ENCODE measurements at places on chromosomes 2 and 18.

DNA sequence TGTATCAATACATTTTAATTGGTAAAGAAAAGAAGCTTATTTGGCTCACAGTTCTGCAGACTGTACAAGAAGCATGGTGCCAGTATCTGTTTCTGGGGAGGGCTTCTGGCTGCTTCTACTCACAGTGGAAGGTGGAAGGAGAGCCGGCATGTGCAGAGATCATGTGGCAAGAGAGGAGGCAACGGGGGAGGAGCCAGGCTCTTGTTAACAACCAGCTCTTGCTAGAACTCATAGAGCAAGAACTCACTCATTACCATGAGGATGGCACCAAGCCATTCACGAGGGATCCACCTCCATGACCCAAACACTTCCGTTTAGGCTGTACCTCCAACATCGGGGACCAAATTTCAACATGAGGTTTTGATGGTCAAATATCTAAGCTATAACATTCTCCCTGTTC is 7.5 kb downstream of the PARD6G start:
- no peak for DNase-seq

GRCh38 chr2:135825550-135826176 is 11.3 kb downstream of the LCT start:
- DNase-seq: no peak

DNA sequence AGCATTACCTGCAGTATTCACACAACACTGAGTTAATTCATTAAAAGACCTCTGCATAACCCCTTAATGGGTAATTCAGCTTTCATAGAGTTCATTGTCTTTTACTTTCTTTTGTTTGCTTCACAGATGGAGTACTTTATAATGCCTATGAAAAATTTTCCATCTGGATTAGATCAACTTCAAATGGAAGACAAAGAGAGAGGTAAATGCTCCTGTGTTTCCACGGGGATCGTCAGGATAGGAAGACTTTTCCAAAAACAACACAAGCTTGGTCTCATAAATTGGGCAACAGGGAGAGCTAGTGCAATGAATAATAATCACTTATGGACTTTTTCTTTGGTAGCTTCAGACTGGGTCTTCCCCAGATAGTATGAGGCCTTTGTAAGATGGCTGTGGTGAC is 100.7 kb downstream of the ICOS start:
- no peak for DNase-seq

GRCh38 chr18:13809531-13810255 is 14.3 kb upstream of the MC5R start:
- no peak for DNase-seq

GRCh38 chr2:1854729-1855547 is 110.6 kb upstream of the PXDN start:
- DNase-seq: peak; percentile 95

GRCh38 chr2:175403599-175404221 is 222.2 kb upstream of the ATP5MC3 start:
- DNase-seq: no peak

- DNase-seq: no peak
Observed at GRCh38 chr2:112629224-112629623, 16.5 kb upstream of the SLC20A1 start.

DNA sequence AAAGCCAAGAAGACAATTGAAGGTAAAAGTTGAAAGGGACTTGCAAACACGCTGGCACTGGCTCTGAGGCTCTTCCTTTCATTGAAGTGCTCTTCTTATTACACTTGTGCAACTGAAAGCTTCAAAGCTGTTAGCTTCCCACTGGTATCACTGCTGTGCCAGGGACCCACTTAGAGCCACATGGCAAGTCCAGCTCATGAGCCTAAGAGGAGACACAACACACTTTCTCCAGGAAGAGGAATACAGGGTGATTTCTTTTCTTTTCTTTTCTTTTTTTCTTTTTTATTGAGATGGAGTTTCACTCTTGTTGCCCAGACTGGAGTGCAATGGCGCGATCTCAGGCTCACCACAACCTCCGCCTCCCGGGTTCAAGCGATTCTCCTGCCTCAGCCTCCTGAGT is 218.2 kb downstream of the ATAD2B start:
- peak; percentile 29 for DNase-seq

GRCh38 chr2:16081316-16082200 is 141.2 kb downstream of the MYCN start:
- DNase-seq: no peak

- no peak for DNase-seq
Observed at GRCh38 chr2:233369897-233370685, 15.8 kb downstream of the DGKD start.

- no peak for DNase-seq
Observed at GRCh38 chr2:107398683-107399082, 428.0 kb upstream of the RGPD4 start.

DNA sequence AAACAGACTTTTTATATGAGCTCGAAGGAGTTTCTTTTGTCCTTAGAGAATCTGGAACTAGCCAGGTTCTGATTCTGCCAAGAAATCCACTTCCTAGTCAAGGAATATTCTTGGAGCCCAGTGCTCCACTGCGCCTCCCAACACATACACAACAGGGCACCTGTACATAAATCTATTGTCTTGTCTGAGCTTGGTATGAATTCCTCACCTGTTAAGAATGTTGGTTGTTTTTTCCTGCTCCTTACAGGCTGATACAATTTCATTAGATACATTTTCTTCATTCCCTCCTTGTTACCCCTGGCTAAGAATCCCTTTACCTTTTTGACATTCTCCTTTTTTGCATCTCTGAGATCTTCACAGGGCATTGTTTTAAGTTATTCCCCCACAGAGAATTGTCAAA is 56.0 kb upstream of the FZD7 start:
- no peak for DNase-seq

DNA sequence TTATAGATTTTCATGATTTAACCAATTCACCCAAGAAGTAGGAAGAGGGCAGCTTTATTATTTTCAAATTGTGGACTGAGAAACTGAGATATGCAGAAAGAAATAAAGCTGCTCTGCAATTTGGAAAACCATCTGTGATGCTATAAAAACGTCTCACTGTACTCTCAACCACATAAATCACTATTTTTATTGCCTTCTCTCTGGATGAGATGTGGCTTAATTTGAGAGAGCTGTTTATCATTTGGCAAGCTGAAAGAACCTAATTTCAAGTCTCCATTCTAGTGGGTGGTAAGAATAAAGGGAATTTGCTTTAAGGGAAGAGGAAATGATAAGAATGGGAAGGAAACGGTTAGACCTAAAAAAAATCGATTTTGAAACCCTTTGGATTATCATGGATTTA is 49.9 kb upstream of the CYP1B1 start:
- DNase-seq: no peak

GRCh38 chr2:23433282-23433681 is 48.3 kb downstream of the KLHL29 start:
- DNase-seq: no peak

DNA sequence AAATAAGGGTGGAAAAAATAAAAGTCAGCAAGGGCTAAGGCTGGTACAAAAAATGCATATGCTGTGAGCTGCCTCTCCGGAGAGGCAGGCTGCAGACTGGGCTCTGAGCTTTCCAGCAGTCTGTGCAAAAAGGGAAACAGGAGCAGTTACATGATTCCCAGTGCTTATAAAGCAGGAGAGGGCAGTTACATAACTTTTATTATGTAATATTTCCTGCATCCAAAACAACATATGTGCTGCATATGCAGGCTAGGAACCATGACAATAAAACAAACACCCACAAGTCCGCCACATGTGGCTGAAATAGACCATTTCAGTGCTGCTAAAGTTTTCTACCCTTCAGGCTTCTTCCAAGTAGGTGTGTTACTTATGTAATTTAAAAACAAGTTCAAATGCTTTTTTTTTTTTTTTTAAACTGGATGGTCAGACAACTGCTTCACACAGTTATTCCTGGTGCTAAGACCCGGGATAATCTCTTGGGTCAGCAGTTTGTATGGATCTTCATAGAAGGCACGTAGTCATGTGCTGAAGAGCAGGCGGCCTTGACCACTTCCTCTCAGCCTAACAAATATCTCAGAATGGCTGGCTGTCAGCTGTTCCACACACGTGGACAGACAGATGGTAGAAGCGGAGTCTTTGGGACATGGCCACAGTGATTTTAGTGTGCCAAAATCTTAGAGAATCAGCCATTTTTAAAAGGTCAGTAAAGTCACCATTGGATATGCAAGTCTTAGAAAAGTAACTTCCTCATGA is 43.5 kb downstream of the ARMC9 start:
- DNase-seq: peak; percentile 12

DNA sequence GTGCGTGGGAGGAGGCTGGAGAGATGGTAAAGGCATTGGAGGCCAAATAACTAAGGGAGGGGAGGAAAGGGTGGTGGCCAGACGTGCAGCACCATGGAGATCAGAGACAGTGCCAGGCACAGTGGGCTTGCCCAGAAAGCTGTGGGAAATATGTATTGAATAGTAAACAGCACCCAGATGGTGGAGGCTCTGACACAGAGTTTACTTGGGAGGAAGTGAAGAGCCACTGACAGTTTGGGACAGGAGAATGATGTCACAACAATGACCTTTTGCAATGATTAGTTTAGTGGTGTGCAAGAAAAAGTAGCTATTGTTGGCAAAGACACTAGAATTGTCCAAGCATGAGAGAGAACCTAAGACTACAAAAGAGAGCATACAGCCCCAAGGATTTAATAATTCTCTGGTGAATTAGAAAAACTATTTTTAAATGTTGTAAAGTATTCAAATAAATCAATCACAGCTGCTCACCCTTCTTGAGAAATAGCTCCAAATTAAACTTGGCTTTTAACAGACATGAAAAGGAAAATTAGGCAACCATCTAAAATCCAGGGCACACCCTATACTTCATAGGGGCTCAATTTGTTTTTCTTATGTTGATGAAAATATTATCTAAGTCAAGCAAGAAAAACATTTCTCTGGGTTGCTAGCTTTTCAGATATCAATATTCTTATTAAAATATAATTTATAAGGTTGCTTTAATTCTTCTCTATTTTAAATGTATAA is 458.7 kb upstream of the HNRNPA3 start:
- no peak for DNase-seq

- no peak for DNase-seq
Observed at GRCh38 chr18:48547531-48547981, 8.7 kb downstream of the CTIF start.

- no peak for DNase-seq
Observed at GRCh38 chr2:128329607-128330006, 10.9 kb upstream of the HS6ST1 start.

DNA sequence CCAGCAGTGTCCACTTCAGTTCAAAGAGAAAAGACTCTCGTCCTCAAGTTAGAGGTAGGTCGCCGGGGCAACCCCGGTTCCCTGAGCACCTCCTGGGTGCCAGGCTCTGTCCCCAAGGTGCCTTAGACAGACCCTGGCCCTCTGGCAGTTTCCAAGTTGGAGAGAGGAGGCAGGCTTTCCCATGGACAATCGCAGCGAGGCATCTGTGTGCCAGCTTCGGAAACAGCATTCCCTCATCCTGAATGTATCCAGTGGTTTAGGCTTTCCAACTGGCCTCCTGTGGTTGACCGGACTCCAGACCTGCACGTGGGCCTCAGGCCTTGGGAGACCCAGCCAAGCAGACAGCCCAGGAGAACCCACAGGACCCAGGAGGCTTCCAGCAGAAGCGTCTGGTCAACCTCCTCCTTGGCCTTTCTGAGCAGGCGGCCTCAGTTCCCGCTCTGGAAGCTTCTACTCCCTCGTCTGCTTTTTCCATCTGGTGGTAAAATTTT is 70.3 kb downstream of the KCNF1 start:
- DNase-seq: no peak

GRCh38 chr2:98772536-98772935 is 41.6 kb upstream of the MGAT4A start:
- no peak for DNase-seq

GRCh38 chr18:51867767-51868166 is 472.2 kb upstream of the DCC start:
- DNase-seq: no peak

DNA sequence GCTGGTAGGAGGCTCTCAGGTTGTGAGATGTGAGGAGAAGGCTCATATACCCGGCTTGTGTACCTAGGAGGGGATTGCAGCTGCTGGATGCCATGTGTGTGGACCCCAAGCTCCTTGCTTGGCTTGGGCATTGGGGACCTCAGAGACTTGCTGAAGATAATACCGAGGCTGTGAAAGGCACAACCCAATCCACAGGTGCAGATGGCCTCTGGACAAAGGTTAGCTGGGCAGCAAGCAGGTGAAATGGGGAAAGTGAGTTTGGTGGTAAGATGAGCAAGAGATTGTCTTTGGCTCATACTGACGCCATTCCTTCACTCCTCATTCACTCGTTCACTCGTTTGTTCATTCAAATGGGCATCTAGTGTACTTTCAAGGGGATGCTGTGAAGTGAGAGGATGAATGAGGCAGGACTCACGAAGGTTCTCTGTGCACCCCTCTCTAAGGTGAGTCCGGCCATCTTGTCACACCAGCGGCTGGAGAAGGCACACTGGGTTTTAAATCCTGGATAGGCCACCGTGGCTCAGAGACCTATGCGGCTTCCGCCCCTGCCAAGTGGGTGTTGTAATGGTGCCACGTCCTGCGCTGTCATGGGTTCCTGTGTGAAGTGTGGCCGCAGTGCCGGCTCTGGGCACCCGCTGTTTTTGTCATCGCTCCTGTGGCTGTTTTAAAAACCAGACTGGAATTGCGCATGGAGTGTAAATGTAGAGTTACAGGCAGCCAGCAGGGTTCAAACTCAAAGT is 13.7 kb downstream of the FBLN7 start:
- DNase-seq: no peak

GRCh38 chr2:189698020-189698887 is 23.8 kb downstream of the ANKAR start:
- peak; percentile 29 for DNase-seq

- peak; percentile 91 for DNase-seq
Observed at GRCh38 chr2:3126911-3127621, 250.6 kb downstream of the EIPR1 start.

DNA sequence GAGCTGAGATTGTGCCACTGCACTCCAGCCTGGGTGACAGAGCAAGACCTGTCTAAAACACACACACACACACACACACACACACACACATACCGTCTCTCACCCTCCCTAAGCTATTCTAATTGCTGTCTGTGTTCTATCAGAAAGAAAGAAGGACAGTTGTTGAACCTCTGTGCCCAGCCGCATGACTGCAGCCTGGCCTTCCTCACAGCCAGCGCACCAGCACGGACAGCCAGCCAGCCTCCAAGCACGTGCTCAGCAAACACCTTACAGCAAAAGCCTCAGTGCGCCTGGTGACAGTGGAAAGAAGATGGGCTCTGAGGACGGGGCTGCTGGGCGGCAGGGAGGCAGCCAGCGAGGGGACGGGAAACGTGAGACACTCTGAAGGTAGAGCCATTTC is 58.0 kb downstream of the ZNF516 start:
- DNase-seq: no peak

Data from NCI-H2171 treated with DMSO at 0.1 percent for 48 hours (cell line).